Stimulated activated CD8-positive, alpha-beta memory T cell treated with anti-CD3 and anti-CD28 coated beads, Interleukin-15, amount 100 ng/mL, for 24 hours (primary cell): ENCODE measurements at places on chromosomes 2 and 18.

GRCh38 chr2:238302087-238302486 lies 13.7 kb upstream of the PER2 start:
- no peak for DNase-seq

GRCh38 chr2:239002591-239002953 lies 154.7 kb downstream of the TWIST2 start:
- DNase-seq: no peak

- no peak for DNase-seq
Measured at GRCh38 chr2:159155320-159155719, 131.2 kb downstream of the WDSUB1 start.

GRCh38 chr2:96903815-96904214 lies 33.9 kb upstream of the SEMA4C start:
- DNase-seq: no peak

DNA sequence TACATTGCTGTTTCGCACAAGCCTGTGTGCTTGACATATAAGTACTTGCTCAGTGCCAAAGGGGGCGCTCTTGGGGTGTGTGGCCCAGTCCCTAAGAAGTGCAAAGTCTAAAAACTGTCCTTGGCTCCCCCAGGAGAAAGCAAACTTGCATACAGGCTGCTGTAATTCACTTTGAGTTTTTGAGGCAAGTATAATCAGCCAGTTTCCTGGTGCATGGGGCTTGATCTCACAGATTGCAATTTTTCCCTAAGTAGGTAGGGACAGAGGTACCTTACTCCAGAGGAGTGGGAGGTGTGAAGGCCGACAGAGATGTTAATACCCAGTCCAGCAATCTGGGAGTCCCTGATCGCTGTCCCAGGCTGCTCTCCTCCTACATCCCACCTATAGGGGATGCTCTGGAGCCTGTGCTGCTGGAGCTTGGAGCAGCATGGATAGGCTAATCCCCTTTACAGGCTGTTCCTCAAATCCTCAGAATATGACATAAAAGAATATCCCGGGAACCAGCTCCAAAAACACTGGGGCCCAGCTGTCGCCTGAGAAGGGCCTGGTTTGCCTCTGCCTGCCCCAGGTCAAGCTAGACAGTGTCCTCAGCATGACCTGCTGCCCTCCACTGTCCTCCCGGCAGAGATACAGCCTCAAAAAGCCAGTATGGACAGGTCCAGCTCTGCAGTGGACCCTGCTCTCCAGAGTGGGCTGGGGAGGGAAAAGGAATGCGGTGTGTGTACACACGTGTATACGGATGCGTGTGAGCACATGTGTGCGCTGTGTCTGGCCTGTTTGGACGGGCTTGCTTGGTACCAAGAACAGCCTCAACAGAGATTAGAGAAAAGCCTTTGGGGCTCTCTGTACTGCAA lies 136.5 kb upstream of the HAAO start:
- no peak for DNase-seq

DNA sequence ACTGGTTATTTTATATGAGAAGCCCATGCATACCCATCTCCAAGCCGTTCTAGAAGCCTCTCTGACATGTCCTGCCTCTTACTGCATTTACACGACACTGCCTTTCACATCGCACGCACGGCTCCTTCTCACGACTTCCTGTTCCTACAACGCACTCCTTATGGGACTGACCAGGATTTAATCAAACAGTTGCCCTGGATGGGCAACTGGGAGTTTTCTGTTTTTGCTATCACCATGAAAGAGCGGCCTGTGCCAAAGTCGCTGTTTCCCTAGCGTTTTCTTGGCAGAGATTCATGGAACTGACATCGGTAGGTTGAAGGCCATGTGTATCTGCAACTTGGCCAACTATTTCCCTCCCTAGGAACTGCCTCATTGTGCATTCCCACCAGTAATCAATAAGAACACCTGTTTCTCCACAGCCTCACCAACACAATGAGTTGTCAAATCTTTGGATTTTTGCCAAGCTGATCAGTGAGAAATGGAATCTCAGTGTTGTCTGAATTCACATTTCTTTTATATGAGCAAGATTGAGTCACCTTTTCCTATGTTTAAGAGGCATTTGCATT lies 97.2 kb upstream of the OTOS start:
- DNase-seq: no peak

DNA sequence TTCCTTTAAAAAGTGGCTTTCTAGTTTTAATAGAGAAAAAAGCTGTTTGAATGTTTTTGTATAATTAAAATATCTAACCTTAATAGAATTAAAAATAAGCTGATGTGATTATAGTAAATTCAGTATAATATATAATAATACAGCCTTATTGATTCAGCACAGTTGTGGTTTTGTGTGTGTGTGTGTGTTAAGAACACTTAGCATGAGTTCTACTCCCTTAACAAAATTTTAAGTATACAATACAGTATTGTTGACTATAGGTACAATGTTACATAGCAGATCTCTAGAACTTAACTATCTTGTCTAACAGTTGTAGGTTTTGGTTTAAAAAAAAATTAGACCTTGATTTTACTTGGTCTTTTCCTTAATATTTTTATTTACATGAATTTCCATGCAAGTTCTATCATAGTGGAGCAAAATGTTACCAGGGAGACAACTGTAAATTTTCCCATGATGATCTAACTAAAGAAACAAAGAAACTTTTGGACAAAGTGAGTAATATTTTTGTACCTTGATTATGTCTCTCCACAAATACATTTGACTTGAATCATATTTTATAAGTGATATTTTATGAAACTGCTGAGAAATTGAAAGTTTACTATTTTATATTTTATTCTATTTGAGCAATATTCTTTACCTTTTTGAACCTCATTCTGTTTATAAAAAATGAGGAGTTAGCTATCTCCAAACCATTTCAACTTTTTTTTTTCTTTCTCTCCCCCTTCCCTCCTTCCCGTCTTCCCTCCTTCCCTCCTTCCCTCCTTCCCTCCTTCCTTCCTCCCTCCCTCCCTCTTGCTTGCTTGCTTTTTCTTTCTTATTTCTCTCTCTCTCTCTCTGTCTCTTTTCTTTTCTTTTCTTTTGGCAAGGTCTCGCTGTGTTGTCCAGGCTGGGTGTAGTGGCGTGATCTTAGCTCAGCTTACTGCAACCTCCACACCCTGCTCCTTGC lies 46.3 kb downstream of the ZC3H6 start:
- DNase-seq: no peak

GRCh38 chr2:170113168-170113894 lies 64.6 kb upstream of the MYO3B start:
- DNase-seq: no peak

DNA sequence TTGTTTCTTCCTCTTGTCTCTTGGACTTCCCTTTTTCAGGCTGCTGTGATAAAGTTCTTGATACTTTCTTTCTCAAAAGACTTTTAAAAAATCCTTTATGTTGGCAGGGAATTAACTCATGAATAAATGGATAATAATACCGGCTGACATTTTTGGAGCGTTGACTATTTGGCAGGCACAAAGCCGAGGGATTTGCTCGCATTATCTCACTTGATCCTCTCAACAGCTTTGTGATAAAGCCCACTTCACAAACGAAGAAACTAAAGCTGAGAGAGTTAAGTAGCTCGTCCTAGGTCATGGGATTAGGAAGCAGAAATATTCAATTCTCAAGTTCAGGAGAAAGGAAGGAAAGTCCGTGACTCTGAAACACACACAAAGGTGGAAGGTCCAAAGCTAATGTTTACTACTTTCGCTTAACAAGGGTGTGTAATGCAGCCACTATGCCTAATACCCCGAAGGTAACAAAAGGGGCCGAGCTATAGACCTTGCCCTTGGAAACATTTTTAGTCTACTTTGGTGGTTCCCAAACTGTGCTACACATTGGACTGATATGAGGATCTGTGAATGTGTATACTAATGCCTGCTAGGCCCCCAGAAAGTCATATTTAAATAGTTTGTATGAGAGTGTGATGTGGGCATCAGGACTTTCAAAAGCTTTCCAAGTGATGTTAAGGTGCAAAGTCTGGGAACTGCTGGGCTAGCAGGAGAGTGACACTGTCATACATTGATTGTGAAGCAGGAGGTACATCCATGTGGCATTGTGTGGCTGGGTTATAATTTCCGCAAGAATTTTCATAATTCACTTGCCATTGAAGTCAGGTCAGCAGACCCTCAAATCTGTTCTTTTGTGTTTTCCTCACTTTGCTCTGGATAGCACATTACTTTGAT lies 508.4 kb downstream of the PLCL1 start:
- DNase-seq: no peak

- DNase-seq: no peak
Measured at GRCh38 chr2:231124838-231125568, at the start of gene HTR2B. Gene HTR2B (minus strand): TSS chr2:231125042. CDS start chr2:231123764, 1,278 bp downstream.

DNA sequence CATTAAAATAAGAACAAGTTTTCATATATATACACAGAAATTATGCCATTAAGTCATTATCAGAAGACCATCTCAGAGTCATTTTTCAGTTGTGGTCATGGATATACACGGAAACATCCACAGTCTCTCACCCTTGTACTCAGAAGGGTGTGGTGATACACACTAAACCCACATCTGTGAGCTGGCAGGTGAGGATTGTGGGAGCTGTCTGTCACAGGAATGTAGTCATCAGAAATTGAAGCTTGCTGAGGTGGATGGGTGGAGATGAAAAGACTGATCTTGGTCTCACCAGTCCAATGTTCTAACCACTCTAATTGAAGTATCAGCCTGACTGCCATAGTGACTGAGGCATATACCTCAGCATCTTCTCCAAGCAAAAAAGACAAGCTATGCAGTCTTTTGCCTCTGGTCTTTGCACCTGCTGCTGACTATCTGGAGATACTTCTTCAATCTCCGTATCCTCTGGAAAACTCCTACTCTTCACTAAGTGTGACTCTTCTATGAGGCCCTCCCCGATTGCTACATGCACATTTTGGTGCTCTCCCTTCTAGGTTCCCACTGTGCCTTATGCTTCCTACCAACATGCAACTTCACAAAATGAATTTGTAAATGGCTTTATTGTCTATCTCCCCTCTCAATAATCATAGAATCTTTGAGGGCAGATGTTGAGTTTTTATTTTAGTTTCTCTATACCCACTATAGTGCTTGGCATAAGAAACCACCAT lies 232.8 kb downstream of the DYM start:
- no peak for DNase-seq

DNA sequence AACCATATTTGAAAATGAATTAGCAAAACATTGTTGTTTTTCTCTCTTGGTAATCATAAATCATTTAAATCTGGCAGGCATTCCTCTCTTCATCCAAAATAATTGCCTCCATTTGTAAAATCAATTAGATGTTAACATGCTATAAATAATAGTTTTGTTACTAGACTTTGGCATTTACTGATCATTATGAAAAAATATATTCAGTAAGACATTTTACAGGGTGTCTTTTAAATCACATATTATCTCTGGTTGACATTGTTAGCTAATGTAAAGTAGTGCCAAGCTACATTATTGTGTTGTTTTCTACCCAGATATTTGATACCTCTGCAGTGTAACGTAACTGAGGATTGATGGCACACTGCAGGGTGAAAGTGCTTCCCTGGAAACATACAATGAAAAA lies 31.8 kb upstream of the DLX1 start:
- no peak for DNase-seq

DNA sequence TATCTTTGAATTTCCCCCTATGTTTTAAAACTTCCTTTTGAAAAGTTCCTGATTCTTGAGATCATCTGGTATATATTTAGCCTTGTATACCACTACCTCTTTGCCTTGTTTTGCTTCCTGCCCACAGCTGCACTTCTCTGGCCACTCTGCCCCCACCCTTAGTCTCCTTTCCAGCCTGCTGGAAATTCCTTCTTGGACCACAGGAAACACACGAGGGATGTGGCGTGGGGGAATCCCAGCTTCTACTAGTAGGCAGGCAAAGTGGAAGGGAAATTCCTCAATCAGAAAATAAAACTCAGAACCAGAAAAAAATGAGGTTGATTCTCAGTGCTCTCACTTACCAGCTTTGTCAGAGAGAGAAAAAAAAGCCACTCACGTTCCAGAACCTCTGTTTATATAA lies 13.4 kb downstream of the IL18RAP start:
- no peak for DNase-seq

GRCh38 chr18:59957957-59958356 lies 58.2 kb downstream of the PMAIP1 start:
- DNase-seq: no peak

DNA sequence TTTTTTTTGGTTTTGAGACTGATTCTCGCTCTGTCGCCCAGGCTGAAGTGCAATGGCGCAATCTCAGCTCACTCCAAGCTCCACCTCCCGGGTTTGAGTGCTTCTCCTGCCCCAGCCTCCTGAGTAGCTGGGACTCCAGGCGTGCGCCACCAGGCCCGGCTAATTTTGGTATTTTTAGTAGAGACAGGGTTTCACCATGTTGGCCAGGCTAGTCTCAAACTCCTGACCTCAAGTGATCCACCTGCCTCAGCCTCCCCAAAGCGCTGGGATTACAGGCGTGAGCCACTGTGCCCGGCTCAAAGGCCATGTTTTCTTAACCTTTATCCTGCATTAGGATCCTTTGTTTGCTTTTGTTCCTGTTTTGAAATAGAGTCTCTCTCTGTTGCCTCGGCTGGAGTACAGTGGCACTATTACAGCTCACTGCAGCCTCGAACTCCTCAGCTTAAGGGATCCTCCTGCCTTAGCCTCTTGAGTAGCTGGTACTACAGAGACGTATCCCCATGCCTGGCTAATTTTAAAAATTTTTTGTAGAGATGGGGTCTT lies 41.0 kb downstream of the NPC1 start:
- no peak for DNase-seq

GRCh38 chr2:2827761-2828221 lies 496.7 kb upstream of the MYT1L start:
- DNase-seq: no peak

- no peak for DNase-seq
Measured at GRCh38 chr18:42182728-42183700, 228.0 kb downstream of the PIK3C3 start.

GRCh38 chr2:118834901-118835745 lies 12.3 kb downstream of the EN1 start:
- DNase-seq: no peak

DNA sequence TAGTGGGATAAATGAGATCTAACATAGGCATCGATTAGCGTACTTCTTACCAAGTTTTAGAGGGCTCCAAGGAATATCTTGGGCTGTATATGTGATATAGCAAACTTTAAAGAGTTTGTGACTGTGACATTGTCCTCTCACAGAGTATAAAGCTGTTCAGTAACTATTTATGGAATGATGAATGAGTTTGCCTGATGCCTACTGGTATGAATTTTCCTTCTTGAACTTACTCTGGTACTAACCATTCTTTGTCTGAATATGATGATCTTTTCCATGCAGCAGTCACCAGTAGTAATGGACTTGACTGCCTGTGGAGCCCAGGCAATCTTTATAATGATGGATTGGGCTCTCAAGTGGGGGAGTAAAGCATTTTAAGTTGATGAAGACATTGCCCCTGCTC lies 120.5 kb downstream of the PARD3B start:
- no peak for DNase-seq

- DNase-seq: no peak
Measured at GRCh38 chr2:240960309-240960970, 38.0 kb upstream of the SNED1 start.

GRCh38 chr18:51862051-51862715 lies 477.8 kb upstream of the DCC start:
- no peak for DNase-seq

- DNase-seq: no peak
Measured at GRCh38 chr2:168518555-168519066, 62.5 kb downstream of the CERS6 start.
